ENCODE measurements at places on chromosomes 1 and 21. TPM values are rescaled to one million over a fixed set of nuclear protein-coding genes. Genes with fewer than 3 reads are reported as not detected.
A peak's percentile ranks its signal among the peaks of the same experiment; 100 is the strongest.

Gene TCHHL1
- polyA plus RNA-seq, result not detected

Gene DCDC2B
- 0.21 TPM for polyA plus RNA-seq

Gene SRM
- polyA plus RNA-seq, result 76.8 TPM

Gene SLC1A7
- not detected for polyA plus RNA-seq

Gene ARID1A
- 21.0 TPM for polyA plus RNA-seq

Gene TMEM125
- not detected for polyA plus RNA-seq

Gene NHLH1
- 0.46 TPM for polyA plus RNA-seq

Gene NGF
- polyA plus RNA-seq, result not detected

Gene SIPA1L2
- 0.14 TPM for polyA plus RNA-seq

Gene MAP1LC3C
- polyA plus RNA-seq, result not detected

Gene GNG4
- polyA plus RNA-seq, result not detected

Gene SLC45A1
- 0.09 TPM for polyA plus RNA-seq

Gene KIF26B
- polyA plus RNA-seq, result 0.79 TPM

Gene C1orf116
- not detected for polyA plus RNA-seq

Gene MIXL1
- 0.25 TPM for polyA plus RNA-seq

- DNase-seq, result no peak
Measured at GRCh38 chr1:209688746-209689234, 13.6 kb downstream of the G0S2 start.

DNA sequence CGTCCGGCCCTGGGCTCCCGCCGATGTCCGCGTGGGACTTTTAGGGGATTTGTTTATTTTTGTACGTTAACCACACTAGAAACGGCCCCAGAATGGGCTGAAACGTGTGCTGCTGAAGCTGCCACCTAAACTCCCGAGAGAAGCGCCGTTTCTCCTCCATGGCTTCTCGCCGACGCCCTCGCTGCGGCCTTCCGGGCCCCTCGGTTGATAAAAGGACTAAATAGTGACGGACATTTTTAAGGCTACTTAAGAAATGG, 678 bp upstream of the PTTG1IP start:
- no peak for DNase-seq

- DNase-seq, result no peak
Measured at GRCh38 chr1:93874025-93874651, 4.9 kb downstream of the DNTTIP2 start.

GRCh38 chr1:202954057-202954745, 3.9 kb downstream of the ADIPOR1 start:
- DNase-seq, result no peak

DNA sequence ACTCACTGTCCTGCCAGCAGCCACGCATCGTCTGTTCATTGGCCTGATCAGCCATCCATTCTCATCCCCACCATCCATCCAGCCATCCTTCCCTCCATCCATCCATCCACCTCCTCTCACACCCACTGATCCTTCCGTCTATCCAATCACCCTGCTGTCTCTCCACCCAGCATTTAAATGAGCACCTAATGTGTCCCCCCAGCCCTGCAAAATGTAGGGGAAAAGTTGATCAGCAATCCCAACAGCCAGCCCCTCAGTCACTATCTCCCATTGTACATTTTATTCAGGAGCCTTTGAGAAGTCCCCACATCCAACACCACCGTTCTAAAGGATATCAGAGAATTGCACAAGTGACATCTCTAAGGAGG, 11.1 kb upstream of the DDOST start:
- no peak for DNase-seq

DNA sequence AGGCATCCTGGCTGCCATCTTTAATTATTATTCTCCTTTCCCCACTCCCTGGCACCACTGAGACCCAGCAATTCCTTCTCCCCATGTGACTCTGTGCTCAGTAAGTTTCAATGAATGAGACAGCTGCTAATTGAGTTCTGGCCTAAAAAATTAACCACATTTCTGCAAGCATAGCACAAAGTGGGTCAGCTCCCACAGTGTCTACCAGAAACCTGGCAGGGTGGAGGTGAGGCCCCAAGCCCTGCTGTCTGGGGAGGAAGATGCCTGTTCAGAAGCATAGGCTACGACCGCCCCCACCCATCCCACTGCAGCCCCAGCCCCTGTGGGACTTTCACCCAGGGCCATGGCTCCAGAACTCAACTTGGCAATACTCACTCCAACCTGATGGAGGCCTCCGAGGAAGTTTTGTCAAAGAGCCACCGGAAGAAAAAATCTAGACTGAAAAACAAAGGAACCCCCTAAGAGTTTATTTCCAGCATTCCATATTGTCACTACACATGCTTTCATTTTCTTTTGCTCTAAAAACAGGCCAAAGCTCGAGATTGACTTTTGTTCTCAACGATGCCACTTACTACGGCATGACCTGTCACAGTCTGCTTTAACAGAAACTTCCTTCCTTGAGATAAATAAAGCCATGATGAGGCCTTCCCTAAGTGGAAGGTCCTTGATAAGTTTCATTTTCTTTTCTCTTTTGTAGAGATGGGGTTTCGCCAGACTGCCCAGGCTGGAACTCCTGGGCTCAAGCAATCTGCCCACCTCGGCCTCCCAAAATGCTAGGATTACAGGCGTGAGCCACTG, 26.5 kb downstream of the TMEM63A start:
- no peak for DNase-seq

GRCh38 chr21:46289655-46290179, 3.6 kb downstream of the YBEY start:
- DNase-seq, result no peak

DNA sequence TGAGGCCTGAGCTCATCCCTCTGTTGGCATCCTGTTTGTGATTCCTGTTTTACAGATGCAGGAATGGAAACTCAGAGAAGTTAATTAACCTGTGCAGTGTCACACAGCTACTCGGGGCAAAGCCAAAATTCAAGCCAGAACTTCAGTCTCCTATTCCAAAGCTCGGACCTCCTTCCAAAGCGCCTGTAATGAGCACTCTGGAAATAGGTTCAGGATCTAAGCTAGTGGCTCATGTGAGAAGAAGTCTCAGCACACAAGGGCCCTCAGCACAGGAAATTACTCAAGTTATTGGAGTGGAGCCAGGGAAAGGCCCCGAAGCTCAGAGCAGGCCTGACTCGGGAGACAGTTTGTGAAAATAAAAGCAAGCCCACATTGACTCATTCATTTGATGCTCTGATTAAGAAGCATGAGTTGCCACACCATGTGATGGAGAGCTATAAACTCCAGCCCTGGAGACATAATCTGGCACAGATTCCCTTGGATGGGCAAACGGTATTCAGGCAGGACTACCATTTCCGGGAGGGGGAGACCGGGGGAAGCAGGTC, 50.6 kb upstream of the LYST start:
- peak; percentile 67 for DNase-seq

DNA sequence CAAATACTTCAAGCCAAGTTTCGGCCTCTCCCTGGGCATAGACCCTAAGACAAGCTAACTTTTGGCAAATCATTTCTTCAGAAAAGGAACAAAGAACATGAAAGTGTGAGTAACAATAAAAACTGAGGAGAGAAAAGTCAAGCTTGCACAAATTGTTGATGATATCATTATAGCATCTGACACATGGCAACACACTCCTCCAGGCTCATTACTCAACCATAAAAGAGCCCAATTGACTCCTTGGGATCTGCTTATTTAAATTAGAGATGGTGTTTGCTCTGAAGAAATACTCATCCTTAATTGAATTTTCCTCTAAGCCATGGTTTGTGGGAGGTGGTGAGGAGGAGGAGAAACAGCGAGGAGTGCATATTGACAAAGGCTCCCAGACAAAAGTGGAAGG, 54.5 kb downstream of the TNFSF4 start:
- DNase-seq, result no peak

DNA sequence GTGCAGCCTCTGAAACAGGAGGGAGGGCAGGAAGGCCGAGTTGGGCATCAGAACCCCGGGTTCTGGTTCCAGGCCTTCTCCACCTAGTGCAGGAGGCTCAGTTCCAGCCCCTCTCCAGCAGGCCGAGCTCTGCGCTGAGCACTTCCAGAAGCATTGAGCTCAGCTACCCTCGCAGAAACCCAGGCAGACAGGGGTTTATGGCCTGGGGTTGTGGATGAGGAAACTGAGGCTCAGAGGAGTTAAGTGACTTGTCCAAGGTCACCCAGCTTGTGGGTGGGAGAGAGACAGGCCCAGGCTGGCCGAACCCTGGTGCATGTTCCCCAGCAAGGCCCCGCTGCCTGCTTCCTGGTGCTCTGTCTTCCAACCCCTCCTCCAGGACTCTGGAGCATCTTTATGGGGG, 348.9 kb downstream of the PTPRU start:
- DNase-seq, result no peak

- DNase-seq, result no peak
Measured at GRCh38 chr1:234546890-234547788, 62.8 kb downstream of the IRF2BP2 start.

GRCh38 chr1:178599087-178599486, 86.2 kb downstream of the TEX35 start:
- DNase-seq, result no peak

- DNase-seq, result no peak
Measured at GRCh38 chr1:41249319-41249718, 7.2 kb upstream of the SCMH1 start.

- DNase-seq, result no peak
Measured at GRCh38 chr1:175126347-175126746, 58.7 kb downstream of the TNN start.

DNA sequence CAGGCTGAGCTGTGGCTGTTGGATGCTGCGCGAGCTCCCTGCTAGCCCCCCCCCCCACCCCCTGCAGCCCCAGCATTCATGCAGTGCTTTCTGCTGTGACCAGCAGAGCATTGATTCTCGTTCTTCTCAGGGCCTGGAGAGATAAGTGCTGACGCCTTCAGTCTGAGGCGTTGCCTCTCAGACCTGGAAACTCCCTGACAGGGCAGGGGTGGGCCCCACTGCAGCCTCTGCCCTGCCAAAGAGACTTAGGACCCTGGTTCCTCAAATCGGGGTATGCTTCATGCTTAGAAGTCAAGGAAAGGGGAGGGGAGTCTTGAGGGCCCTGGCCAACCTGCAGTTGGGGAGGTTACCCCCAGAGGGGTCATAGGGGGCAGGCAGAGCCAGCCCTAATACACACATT, 38.5 kb downstream of the PTPRF start:
- no peak for DNase-seq

- DNase-seq, result no peak
Measured at GRCh38 chr1:155323729-155324036, 3.0 kb downstream of the RUSC1 start.

GRCh38 chr1:157113106-157113505, 13.5 kb upstream of the ETV3L start:
- no peak for DNase-seq

GRCh38 chr1:236848274-236848923, 53.3 kb downstream of the MTR start:
- DNase-seq, result no peak

- DNase-seq, result no peak
Measured at GRCh38 chr21:29297483-29298347, 1.0 kb upstream of the BACH1 start.

- no peak for DNase-seq
Measured at GRCh38 chr1:17251246-17251645, 2.3 kb downstream of the PADI3 start.

DNA sequence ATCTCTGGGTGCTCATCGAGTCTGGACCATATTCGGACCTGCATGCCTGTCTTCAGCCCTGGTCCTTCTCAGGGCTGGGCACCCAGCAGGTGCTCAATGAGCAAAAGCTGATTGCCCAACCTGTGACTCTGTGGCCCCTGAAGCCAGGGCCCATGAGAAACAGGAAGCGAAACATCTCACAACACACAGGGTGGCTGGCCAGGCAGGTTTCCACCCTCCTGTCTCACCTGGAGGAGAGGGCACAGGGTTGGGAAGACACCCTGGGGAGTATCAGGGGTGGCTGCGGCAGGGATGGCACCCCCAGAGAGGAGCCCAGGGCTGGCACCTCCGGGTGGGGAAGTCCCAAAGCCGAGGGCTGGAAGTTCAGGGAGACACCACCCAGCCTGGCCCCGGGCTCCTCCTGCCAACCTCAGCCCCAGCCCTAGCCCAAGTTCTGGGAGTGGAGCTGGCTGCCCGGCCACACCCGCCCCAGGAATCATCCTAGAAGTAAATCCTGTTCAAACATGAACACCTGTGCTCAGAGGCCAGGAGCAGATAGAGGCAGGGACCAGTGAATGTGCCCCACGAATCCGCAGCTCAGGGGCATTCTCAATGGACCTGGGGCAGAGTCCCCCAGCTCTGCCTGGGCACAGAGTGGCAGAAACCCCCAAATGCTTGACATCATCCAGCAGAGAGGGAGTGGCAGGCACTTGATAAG, 54.6 kb downstream of the RAP1GAP start:
- no peak for DNase-seq

- no peak for DNase-seq
Measured at GRCh38 chr1:100628631-100629081, 90.7 kb downstream of the GPR88 start.

DNA sequence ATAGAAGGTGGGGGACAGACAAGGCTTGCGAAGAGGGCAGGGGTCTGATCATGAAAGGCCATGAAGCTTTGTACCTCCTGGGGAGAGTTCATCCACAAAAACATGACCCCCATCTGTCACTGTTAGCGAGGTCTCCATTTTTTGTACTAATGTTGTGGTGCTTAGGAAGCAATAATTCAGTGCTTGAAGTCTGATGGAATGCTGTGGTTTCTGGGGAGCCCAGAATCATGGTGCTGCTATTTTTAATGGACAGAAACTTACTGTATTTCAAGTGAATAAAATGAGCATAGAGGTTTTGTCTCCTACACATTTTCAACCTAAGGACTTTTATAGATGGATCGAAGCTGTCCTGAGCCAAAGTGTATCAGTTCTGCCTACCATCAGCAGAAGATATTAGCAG, 28.2 kb upstream of the RGL1 start:
- no peak for DNase-seq

DNA sequence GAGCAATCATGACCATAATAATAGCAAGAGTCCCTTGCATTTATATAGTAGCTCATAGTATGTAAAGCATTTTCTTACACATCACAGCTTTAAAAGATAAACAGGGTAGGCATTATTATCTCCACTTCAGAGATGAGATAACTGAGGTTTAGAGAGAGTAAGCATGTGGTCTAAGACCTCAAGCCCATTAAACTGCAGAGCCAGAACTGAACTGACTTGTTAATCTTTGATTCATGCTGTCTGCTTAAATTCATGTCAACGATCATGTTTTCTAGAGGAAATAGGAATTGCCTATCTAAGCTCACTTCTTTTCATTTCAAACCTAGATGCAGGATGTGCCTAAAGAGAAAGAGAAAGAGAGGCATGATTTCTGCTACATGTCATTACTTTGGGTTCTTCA, 524.8 kb downstream of the PTPRC start:
- DNase-seq, result no peak

Measured in GM12878 (cell line).